ENCODE measurements at places on chromosomes 4 and X. TPM values are rescaled to one million over a fixed set of nuclear protein-coding genes. Genes with fewer than 3 reads are reported as not detected.

The UGT2B11 gene
- not detected for polyA plus RNA-seq

The COX7B2 gene
- polyA plus RNA-seq = not detected

GRCh38 chr4:139603576-139604410 lies 47.8 kb upstream of the SETD7 start:
- no peak overlapping the region for H3K27ac ChIP-seq
- peaks cover 3% of the 10 kb centered on the region for H3K27me3 ChIP-seq
- H3K4me1 ChIP-seq = peaks cover 15% of the 10 kb centered on the region
- H3K4me3 ChIP-seq = no peak overlapping the region
- DNase-seq = peak; percentile 22
- peaks cover 15% of the 10 kb centered on the region for H3K36me3 ChIP-seq

DNA sequence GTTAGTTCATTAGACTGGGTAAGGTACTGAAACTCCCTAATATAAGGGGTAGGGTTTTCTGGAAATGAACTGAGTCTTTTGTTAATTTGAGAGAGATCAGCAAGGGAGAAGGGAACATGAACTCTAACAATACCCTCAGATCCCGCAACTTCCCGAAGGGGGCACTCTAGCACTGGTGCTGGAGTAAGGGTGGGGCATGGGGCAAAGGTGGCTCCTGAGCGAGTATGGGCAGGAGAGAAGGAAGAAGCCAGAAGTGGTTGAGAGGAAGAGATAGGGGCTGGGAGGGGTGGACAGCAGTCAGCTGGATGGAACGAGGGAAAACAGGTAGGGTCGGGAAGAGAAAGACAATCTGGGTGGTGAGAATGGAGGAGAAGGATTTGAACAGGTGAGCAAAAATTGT lies 183.2 kb upstream of the MAGEE2 start:
- H3K4me3 ChIP-seq = no peak overlapping the region
- peak overlapping the region; percentile 70 for H3K27ac ChIP-seq
- no peaks in the 10 kb centered on the region for H3K27me3 ChIP-seq
- no peak for DNase-seq

DNA sequence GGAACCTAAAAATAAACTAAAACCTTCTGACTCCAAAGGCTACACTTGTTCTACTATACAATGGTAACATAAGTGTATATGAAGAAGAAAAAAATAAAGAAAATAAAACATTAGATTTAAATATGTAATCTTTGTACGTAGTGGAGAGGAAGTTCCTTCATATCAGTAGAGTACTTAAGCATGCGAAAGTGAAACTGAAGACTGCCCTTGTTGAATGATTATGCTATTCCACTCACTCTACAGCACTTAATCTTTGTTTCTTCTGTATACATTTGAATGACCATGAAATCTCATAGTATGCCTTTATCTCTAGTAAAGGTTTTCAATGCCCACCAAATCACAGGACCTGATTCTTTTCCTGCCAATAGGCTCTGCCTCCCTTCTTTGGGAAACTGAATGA lies 78.9 kb downstream of the NDST3 start:
- H3K4me1 ChIP-seq = peaks cover 8% of the 10 kb centered on the region
- no peaks in the 10 kb centered on the region for H3K27me3 ChIP-seq
- no peak for DNase-seq

Measured in naive B cell (primary cell).